ENCODE measurements at places on chromosomes 12 and 14.

DNA sequence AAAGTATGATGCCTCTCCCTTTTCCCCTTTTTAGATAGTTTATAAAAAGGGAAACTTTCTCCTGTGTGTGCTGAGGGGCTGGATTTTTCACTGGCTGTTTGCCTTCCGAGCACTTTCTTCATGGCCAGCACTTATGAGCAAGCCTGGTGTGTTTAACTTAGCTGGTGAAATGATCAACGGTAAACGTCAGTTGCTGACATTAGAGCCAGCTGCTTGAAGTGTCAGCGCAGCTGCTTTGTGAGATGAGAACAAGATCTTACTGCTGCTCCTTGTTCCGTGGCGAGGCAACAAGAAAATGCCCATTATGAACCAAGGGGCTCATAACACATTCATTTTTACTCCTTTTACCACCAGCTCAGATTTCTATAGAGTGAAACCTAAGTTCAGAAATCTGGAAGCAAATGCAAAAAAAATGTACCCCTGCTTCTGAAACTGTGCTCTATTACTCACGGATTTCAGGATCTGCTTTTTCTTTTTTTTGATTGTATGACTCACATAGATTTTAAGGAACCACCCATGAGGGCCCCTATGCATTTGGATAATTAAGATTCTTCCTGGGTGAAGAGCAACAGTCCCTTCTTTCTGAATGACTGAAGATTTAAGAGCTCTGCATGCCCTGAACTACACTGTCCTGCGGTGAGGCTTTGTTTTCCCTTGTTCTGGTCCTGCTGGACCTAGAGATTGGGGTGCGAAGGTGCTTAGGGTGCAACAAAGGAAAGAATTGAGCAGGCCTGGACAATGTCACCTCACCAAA lies 74.3 kb upstream of the CPM start:
- no peak for DNase-seq

DNA sequence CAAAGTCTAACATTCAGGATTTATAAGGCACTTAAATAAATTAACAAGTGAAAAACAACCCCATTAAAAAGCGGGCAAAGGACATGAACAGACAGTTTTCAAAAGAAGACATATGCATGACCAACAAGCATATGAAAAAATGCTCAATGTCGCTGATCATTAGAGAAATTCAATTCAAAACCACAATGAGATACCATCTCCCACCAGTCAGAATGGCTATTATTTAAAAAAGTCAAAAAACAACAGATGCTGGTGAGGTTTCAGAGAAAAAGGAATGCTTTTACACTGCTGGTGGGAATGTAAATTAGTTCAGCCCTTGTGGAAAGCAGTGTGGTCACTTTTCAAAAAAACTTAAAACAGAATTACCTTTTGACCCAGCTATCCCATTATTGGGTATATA lies 60.7 kb upstream of the BDKRB2 start:
- DNase-seq = no peak

- no peak for DNase-seq
Measured at GRCh38 chr12:129466499-129466898, 437.3 kb downstream of the TMEM132D start.

DNA sequence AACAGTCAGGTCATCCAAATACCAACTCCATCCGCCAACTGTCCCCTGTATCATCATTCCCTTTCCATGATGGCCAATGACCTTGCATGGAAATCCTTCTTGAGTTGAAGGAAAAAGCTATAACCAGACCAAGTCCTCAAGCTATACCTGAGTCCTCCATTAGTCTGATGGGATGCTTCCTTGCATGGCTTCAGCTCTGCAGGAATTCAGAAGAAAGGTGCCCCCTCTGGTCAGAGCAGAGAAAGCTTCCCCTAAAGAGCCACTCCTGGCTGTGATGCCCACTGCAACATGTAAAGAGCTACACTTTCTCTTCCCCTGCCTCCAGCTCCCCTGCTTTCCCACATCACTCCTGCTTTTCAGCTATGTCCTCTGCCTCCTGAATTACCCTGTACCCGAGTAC lies 43.1 kb upstream of the FKBP4 start:
- DNase-seq = no peak

GRCh38 chr12:111093428-111094142 lies 173.2 kb upstream of the MYL2 start:
- no peak for DNase-seq

GRCh38 chr12:115404761-115405470 lies 720.9 kb upstream of the TBX3 start:
- DNase-seq = no peak

- no peak for DNase-seq
Measured at GRCh38 chr14:89378119-89378518, 38.9 kb downstream of the FOXN3 start.

DNA sequence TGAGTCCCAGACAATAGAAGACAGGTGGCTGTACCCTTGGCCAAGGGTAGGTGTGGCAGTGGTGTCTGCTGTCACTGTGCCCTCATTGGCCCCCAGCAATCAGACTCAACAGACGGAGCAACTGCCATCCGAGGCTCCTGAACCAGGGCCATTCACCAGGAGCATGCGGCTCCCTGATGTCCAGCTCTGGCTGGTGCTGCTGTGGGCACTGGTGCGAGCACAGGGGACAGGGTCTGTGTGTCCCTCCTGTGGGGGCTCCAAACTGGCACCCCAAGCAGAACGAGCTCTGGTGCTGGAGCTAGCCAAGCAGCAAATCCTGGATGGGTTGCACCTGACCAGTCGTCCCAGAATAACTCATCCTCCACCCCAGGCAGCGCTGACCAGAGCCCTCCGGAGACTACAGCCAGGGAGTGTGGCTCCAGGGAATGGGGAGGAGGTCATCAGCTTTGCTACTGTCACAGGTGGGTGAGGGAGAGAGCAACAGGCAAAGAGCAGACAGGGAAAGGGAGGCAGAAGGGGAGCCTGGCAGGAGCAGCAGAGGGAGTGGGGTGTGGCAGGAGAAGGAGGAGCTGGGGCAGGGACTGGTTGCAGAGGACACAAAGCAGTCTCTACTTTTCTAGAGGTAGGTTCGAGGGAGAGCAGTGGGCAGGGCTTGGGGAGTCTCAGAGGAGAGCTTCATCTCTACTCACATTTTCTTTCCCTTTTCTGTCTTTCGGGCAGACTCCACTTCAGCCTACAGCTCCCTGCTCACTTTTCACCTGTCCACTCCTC lies 452 bp downstream of the INHBE start:
- no peak for DNase-seq

- no peak for DNase-seq
Measured at GRCh38 chr14:105061428-105062047, 3.7 kb downstream of the GPR132 start.

DNA sequence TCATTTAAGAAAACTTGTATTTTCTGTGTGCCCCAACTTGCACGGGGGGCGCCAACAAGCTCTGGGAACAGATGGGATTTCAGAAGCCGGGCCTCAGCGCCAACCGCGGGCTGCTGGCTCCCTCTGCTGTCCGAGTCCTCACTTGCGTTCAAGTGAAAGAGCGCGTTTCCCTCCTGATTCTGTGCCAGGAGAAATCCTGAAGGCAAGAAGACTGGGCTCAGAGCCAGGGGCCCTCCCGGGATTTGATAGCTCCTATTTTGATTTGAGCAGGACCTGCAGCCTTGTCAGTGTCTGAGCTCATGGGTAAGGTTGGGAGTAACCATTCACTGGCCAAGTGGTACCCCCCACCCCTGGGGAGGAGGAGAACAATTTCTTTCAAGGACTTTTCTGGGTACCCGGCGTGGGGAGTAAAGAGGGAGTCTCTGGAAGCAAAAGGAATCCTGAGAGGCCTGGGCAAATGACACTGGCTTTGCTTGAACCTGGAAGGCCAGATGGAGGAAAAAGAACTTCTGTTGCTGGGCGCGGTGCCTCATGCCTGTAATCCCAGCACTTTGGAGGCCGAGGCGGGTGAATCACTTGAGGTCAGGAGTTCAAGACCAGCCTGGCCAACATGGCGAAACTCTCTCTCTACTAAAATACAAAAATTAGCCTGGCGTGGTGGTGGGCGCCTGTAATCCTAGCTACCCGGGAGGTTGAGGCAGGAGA lies 179.0 kb upstream of the RGS6 start:
- no peak for DNase-seq

DNA sequence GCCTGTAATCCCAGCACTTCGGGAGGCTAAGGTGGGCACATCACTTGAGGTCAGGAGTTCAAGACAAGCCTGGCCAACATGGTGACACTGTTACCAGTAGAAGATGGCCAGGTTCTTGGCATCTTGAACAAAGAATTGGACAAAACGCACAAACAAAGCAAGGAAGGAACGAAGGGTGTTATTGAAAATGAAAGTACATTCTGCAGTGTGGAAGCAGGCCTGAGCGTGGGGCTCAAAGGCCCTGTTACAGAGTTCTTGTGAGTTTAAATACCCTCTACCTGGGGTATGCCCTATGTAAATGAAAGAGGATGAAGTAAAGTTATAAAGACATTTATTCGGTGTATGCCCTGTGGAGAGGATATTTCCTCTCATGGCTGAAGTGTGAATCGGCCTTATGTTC lies 20.8 kb upstream of the CDK17 start:
- DNase-seq = no peak

- DNase-seq = no peak
Measured at GRCh38 chr12:10073261-10073660, 25.5 kb downstream of the CLEC1A start.

- no peak for DNase-seq
Measured at GRCh38 chr12:25372969-25373817, 122.5 kb upstream of the KRAS start.

GRCh38 chr12:87596636-87597035 lies 432.6 kb downstream of the C12orf50 start:
- DNase-seq = no peak

DNA sequence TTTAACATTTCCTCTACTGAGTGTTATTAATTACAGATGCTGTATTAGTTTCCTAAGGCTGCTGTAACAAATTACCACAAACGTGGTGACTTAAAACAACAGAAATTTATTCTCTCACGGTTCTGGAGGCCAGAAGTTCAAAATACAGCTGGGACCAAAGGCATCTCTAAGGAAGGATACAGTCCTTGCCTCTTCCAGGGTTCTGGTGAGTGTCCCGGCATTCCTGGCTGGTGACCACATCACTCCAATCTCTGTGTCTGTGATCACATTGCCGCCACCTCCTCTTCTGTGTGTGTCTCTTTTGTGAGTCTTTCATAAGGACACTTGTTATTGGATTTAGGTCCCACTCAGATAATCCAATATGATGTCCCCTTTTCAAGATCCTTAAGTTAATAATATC lies 85.1 kb upstream of the CCDC198 start:
- no peak for DNase-seq

- DNase-seq = no peak
Measured at GRCh38 chr12:127898616-127899015, 368.4 kb upstream of the TMEM132C start.

GRCh38 chr12:120497524-120498150 lies 1.7 kb downstream of the DYNLL1 start:
- no peak for DNase-seq

DNA sequence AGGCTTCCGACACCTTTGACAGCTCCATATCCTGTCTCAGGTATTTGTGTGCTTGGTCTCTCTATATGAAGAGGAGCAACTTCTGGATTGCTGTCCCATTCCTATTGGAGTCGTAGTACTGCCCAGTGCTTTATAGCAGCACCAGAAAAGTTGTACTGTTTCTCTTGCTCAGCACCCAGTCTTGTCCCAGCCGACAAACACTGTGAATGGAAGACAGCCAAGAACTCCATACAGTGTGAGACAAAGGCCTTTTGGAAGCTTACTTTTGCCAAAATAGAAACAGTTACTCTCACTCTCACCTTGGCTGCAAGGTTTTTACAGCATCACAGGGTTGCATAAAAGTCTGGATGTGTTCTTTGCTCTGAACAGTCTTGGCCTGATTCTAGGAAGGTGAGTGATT lies 105.3 kb downstream of the TGFB3 start:
- no peak for DNase-seq

DNA sequence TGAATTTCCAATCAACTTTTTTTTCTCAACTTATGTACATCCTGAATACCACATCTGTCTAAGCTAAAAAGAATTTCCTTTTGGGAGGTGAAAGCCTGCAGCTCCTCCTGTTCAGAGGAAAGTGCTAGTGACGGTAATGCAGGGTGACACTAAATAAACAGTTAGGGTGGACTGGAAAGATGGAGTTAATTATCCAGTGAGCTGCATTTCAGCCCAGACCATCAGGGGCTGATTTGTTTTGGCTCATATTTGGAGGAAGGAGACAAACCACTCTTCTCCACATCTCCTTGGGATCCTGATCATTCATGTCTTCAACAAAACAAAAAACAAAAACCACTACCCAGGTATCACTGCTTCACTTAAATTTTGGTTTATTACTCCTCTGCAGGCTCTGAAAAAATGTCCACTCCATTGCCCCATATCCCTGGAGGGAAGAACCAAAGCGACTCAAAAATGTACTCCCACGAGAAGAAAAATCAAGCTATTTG lies 5.1 kb upstream of the SIX1 start:
- DNase-seq = no peak

DNA sequence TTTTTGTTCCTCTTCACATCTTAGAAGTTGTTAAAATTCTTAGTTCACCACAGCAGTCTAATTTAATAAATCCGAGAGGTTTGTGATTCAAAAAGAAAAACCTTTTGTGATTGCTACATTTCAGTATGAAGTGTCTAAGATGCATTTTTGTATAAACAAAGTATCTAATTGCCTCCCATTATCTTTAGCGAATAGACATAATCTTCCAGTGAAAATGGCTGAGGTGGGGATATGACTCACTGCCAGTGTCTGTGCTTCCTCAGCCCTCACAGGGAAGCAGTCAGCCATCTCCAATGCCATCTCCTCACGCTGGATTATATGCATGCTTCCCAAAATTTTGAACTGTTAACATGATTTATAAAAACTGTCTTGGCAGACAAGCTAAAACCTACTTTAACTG lies 7.6 kb downstream of the GCH1 start:
- DNase-seq = no peak

GRCh38 chr12:58633479-58633878 lies 286.8 kb downstream of the LRIG3 start:
- no peak for DNase-seq

GRCh38 chr14:22099942-22100763 lies 426.5 kb upstream of the OR4E1 start:
- DNase-seq = peak; percentile 18

GRCh38 chr12:40464121-40464520 lies 228.1 kb upstream of the CNTN1 start:
- no peak for DNase-seq

GRCh38 chr12:72209086-72209485 lies 63.1 kb upstream of the TRHDE start:
- no peak for DNase-seq

- no peak for DNase-seq
Measured at GRCh38 chr12:123971770-123972456, 718 bp downstream of the CCDC92 start.

- DNase-seq = no peak
Measured at GRCh38 chr12:44847403-44847802, 28.7 kb downstream of the NELL2 start.

- DNase-seq = no peak
Measured at GRCh38 chr12:25725470-25725869, 172.4 kb upstream of the LMNTD1 start.

- no peak for DNase-seq
Measured at GRCh38 chr12:52756281-52756960, 20.7 kb downstream of the KRT76 start.
